GM04504 (cell line): ENCODE measurements at places on chromosomes 2 and 18.

GRCh38 chr2:98552499-98553179 is 55.7 kb downstream of the COA5 start:
- peak; percentile 31 for DNase-seq

- DNase-seq: no peak
Measured at GRCh38 chr2:198664321-198664720, 793.4 kb downstream of the SATB2 start.

- DNase-seq: no peak
Measured at GRCh38 chr2:40279482-40279881, 172.4 kb downstream of the SLC8A1 start.

- no peak for DNase-seq
Measured at GRCh38 chr18:45677276-45677807, 46.6 kb upstream of the SLC14A1 start.

DNA sequence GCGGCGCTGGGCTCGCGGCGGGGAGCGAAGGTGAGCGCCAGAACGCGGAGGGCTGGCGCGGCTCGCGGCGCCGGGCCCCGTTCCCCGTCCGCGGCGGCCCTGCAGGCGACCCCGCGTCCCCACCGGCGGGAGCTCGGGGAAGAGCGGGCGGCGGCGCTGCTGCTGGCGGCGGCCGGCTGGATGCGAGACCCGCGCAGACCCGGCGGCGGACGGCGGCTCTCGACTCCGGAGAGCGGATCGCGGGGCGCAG is 213 bp downstream of the DOK6 start:
- DNase-seq: no peak

DNA sequence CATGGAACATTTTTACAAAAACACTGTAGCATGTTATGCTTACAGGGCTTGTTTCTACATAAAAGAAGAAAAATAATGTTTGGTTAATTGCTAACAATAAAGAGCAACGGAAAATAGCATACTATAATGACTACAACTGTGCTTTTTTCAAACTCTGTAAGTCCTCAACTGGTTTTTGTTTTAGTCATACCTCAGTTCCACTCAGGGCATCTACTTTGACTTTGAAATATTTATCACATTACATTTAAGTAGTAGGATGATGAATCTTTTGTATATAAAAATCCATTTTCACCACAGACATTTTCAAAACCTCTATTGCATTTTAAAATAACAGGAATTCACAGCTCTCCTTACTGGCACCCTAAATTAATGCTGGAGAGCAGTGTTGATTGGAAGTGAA is 8.3 kb downstream of the SATB2 start:
- DNase-seq: no peak

DNA sequence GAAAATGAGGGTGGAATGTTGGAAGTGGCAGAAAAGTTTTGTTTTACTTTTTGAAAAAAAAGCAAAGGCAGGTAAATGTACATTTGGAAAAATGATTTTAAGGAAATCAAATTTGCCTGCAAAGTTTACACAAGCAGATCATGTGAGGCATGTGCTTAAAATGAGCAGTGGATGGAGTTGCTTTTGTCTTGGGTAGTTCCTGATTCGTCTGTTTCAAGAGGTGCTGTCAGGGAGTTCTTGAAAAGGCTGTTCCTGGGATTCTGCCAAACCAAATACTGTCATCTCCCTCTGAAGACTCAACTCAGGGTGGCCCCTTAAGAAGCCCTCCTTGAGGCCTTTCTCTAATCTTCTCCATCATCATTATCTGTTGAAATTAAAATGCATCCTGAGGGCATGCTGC is 59.0 kb downstream of the TACR1 start:
- DNase-seq: no peak

GRCh38 chr18:12092398-12093229 is 1.0 kb upstream of the ANKRD62 start:
- DNase-seq: no peak

- DNase-seq: peak; percentile 84
Measured at GRCh38 chr2:113842919-113843736, 46.8 kb upstream of the ACTR3 start.

DNA sequence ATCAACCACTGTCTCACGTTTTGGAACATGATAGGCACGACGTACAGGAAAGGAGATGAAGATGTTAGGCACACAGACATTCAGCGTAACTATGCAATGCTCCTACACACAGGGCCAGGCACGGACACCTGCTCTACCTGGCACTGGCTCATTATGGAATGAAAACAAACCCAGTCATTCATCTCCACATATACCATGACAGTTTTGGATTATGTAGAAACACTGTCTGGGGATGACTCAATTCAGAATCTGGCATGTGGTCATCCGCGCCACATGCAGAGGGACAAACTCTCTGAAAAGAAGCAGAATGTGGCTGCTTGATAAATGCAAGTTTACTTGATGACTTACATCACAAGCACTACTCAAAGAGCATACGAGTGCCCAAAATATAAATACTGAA is 29.5 kb upstream of the NFU1 start:
- DNase-seq: no peak

DNA sequence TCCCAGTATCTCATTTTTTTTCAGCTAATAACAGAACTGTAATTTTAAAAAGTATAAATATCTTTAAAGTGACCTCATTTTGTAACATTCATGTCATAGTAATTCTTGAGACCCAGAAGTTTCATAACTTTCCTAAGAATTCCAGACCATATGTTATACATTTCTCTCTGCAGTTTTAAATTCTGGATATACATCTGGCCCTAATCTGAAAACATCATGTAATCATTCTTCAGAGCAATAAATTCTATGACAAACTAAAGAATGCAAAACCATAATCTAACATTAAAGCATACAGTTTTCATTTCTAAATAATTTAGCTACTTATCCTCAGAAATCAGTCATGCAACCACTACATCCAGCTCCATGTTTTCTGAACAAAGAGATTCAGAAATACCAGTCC is 198.3 kb upstream of the SLC35G4 start:
- DNase-seq: peak; percentile 62

- no peak for DNase-seq
Measured at GRCh38 chr2:54606393-54606958, 117.0 kb upstream of the EML6 start.

- no peak for DNase-seq
Measured at GRCh38 chr2:222837643-222838056, 23.2 kb upstream of the ACSL3 start.

GRCh38 chr2:232422051-232422450 is 15.4 kb downstream of the ALPG start:
- no peak for DNase-seq

DNA sequence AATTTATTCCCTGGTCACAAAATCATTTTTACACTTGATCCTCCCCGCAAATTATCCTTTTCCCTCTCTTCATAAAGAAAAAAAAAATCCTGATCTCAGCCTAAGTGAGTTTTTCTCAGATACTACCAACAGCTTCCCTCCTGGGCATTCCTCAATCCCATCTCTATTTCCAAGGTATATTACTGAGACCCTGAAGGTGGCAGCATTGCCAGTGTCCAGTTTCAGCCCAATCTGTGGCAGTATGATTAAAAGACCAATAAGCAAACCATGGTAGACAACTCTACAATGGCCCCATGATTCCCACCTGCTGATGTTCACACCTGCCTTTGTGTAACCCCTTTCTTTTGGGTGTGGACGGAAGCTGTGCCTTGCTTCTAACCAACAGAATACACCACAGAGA is 45.1 kb downstream of the CCDC93 start:
- no peak for DNase-seq
